HCT116 (cell line): ENCODE measurements at places on chromosomes 6 and 20.

DNA sequence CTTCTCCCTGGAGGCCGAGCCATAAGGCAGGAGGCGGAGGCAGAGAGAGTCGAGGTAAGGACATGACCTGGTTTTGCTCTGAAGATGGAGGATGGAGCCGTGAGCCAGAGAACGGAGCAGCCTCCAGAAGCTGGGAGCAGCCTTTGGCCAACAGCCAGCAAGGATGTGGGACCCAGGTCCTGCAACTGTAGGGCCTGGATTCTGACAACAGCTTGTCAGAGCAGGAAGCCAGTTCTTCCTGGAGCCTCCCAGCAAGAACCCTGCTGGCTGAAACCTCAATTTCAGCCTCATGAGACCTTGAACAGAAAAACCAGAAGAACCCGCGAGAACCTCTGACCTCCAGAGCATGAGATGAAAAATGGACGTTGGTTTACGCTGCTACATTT lies 13.4 kb upstream of the MRGBP start:
- H3K27ac ChIP-seq = no peak overlapping the region; the same call in 1 of the 2 replicates
- H3K4me3 ChIP-seq = no peak overlapping the region
- no peaks in the 10 kb centered on the region for H3K36me3 ChIP-seq
- DNase-seq = no peak
- H3K4me1 ChIP-seq = peaks cover 28% of the 10 kb centered on the region

DNA sequence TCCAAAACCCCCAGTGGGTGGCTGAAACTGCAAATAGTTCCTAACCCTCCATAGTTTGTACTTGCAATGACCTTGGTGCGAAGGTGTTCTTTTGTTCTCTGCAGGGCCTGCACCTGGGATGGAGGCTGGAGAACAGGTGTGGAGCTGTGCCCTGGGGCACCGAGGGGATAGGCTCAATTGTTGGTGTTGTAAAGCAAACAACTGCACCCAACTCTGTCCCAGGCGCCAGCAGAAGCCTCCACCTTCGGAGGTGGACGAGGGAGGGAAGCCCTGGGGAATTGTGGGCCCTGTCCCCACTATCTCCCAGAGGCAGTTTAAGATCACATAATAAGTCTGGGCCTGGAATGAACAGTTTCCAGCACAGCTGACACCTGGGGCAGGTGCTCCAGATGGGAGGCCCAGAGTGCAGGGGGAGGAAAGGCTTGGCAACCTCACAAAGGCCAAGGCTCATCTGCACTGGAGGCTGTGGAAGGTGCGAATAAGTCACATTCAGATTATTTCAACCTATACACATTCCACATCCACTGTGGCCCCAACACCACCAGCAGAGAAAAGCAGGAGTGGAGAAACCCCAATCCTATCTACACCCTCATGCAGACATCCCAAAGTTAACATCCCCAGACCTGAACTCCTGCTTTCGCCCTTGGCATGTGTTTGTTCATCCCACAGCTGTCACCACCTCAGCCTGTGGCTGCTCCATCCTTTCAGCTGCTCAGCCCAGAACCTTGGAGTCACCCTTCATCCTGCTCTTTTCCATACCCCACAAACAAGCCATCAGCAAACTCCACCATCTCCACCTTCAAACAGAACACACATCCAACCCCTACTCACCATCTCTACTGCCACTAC lies 12.3 kb upstream of the CBFA2T2 start:
- H3K4me3 ChIP-seq = no peak overlapping the region
- no peaks in the 10 kb centered on the region for H3K27me3 ChIP-seq
- no peak overlapping the region for H3K27ac ChIP-seq
- no peak for DNase-seq
- no peaks in the 10 kb centered on the region for H3K4me1 ChIP-seq
- H3K36me3 ChIP-seq = no peaks in the 10 kb centered on the region

- H3K36me3 ChIP-seq = no peaks in the 10 kb centered on the region
- H3K4me1 ChIP-seq = no peaks in the 10 kb centered on the region
- H3K27ac ChIP-seq = no peak overlapping the region
- no peak for DNase-seq
- H3K27me3 ChIP-seq = no peaks in the 10 kb centered on the region
Observed at GRCh38 chr6:155366325-155366724, 52.0 kb upstream of the TFB1M start.

GRCh38 chr20:52847029-52847660 lies 125.0 kb upstream of the TSHZ2 start:
- no peak overlapping the region for H3K27ac ChIP-seq
- no peaks in the 10 kb centered on the region for H3K27me3 ChIP-seq
- H3K4me1 ChIP-seq = no peaks in the 10 kb centered on the region
- H3K4me3 ChIP-seq = no peak overlapping the region
- no peak for DNase-seq
- no peaks in the 10 kb centered on the region for H3K36me3 ChIP-seq
